ENCODE measurements at places on chromosomes 11 and 22. TPM values are rescaled to one million over a fixed set of nuclear protein-coding genes. Genes with fewer than 3 reads are reported as not detected.

- no peak overlapping the region for H3K27ac ChIP-seq
- H3K27me3 ChIP-seq, result no peaks in the 10 kb centered on the region
- DNase-seq, result no peak
- no peaks in the 10 kb centered on the region for H3K36me3 ChIP-seq
- no peak overlapping the region for H3K4me3 ChIP-seq
Measured at GRCh38 chr11:109726061-109726460, 304.1 kb downstream of the C11orf87 start.

GRCh38 chr11:120021391-120021953, 116.4 kb downstream of the TRIM29 start:
- H3K27ac ChIP-seq, result no peak overlapping the region
- H3K36me3 ChIP-seq, result no peaks in the 10 kb centered on the region
- peaks cover 20% of the 10 kb centered on the region for H3K27me3 ChIP-seq
- no peaks in the 10 kb centered on the region for H3K4me1 ChIP-seq
- no peak overlapping the region for H3K4me3 ChIP-seq

GRCh38 chr22:45318558-45319323, 9.0 kb downstream of the FAM118A start:
- DNase-seq, result peak; percentile 67
- no peaks in the 10 kb centered on the region for H3K27me3 ChIP-seq
- H3K4me3 ChIP-seq, result peak overlapping the region; percentile 81
- peaks cover 19% of the 10 kb centered on the region for H3K36me3 ChIP-seq

CST6 gene
- total RNA-seq, result not detected

PNPLA3 gene
- 0.29 TPM for total RNA-seq
